ENCODE measurements at places on chromosomes 5 and 9.
A peak's percentile ranks its signal among the peaks of the same experiment; 100 is the strongest.

- DNase-seq, result no peak
Observed at GRCh38 chr5:168916852-168917251, 337.7 kb upstream of the PANK3 start.

- peak; percentile 50 for DNase-seq
Observed at GRCh38 chr5:132753135-132753987, 6.1 kb downstream of the CCNI2 start.

DNA sequence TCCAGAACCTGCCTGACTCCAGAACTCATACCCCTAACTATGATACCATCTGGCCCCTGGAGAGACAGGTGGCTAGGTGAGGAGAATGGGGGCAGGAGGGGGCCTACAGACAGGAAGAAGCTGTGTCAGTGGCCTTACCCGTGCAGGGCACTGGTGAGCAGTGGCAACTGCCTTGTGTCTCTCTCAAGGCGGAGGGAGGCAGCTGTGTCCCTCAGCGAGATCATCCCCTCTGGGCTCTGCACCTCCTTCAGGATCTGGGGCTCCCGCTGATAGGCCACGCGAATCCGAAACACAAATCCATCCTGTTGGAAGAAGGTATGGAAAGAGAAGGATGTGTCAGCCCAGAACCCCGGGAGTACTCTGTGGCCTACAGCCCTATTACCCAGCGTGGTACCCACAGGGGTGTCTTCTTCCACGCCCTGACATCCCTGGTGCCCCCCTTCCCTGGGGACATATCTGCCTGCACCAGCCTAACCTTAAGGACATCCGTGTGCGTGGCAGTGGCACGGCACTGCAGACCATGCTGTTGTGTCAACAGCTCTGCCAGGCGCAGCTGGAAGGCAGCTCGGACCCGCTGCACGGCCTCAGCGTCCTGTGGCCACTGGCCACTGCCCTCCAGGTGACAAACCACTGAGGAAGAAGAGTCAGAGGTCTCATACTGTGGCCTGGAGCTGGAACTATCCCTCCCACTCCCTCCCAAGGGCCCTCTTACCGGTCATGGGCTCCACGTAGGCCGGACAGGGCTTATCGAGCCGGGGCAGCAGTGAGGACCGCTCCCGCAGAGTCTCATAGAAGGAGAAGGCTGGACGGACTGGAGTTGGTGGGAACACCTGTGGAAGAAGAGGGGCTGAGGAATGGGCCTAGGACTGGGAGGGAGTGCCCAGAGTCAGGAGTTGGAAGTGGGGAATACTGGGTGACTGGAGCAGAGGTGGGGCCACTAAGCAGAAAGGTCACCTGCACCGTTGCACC, 7.8 kb downstream of the NOL6 start:
- no peak for DNase-seq

DNA sequence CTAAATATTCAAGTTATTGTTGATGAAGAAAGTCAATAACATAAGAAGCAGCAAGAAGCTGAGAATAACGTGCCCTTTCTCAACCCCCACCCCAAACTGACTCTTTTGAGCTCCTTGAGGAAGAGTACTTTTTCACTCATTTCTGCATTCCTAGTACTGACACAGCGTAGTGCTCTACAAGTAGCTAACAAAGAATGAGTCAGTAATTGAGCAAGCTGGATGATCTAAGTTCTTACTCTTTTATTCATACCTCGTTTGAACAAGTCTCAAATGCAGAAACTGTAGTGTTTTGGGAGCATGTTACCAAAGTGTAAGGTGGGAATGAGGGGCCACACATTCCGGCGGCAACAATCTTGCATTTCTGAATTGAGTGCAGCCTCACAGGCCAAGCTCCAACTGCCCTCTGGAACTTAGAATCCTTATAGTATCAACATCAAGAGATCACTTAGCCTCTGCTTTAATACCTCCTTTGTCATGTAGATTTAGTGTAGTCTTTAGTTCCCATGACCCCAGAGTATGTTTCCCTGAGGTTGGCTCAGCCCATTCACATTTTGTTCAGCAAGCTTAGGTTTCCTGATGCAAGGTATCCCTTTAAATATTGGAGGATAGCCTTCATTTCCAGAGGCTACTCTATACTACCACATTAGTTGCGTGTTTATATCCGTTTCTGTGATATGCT, 152.0 kb downstream of the PRR16 start:
- no peak for DNase-seq

DNA sequence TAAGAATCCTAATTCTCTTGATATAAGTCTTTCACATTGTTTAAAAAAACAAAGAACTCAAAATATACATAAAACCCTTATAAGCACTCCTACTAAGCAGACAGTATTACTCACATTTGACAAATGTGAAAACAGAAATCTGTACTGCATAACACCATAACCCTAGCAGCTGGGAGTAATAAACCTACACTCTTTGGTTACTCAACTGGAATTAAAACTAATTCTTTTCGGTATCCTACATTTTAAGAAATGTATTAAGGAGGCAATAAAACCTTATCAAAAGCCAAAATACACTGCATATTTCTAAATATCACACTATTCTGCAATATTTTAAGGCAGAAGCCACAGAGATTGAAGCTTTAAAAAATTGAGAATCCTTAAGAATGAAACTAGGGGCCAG, 6.8 kb downstream of the AUH start:
- no peak for DNase-seq

- peak; percentile 86 for DNase-seq
Observed at GRCh38 chr9:124216474-124217176, 41.1 kb upstream of the NEK6 start.

DNA sequence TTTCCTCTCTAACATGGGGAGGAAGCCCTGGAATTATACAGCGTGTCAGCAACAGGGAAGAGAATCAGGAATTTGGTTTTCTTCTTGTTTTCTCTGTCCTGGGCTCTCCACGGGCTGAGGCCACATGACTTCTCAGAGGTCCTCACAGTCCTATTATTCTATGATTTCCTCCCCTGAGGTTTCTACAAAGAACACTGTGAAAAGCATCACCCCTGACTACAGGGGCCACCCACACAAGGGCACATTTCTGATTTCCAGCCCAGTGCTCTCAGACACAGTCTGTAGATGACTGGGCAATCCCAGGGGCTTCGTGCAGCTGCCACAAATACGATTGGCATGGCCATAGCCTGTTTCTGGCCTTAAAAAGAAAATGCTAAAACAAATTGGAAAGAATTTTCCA, 284.9 kb downstream of the CEMIP2 start:
- no peak for DNase-seq

GRCh38 chr5:172603251-172603806, 37.7 kb upstream of the NEURL1B start:
- DNase-seq, result no peak

DNA sequence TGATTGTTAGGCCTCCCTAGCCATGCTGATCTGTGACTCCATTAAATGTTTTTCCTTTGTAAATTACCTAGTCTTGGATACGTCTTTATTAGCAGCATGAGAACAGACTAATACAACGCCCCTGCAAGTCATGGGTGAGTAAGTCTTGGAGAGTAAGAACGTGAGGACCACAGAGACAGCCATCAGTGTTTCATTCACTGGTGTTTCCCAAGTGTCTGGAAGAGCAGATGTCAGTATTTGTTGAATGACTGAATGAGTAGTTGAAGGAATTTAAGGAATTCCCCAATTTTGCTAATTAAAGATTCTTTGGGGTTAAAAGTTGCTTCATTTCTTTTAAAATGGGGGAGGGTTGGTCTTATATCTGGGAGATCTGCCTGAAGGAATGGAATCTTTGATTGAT, 178.8 kb downstream of the TRIO start:
- DNase-seq, result no peak

- no peak for DNase-seq
Observed at GRCh38 chr9:114058688-114059046, 19.4 kb downstream of the AMBP start.

DNA sequence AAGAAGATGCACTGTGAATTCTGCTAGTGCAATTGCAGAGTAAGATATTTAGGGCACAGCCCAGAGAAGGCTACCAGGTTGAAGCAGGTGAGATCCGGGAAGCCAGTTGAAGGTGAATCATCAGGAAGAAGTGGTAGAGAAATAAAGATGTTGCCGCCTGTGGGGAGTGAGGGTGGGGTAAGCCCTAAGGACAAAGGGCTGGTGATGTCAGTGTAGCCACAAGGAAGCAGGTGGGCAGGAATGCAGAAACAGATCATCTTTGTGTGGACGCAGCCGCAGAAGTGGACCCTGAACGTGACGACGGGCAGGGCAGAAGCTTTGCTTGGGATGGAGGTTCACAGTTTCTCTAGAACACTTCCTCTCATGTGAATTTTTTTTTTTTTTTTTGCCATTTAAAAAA, 164.2 kb downstream of the ACTL7B start:
- no peak for DNase-seq

- peak; percentile 84 for DNase-seq
Observed at GRCh38 chr9:130128251-130128650, 44.0 kb upstream of the NCS1 start.

GRCh38 chr9:99096409-99096808, 8.5 kb upstream of the TGFBR1 start:
- DNase-seq, result no peak

- DNase-seq, result no peak
Observed at GRCh38 chr9:107375651-107376369, 92.7 kb downstream of the RAD23B start.

- peak; percentile 42 for DNase-seq
Observed at GRCh38 chr5:155025895-155026294, 12.3 kb downstream of the KIF4B start.

DNA sequence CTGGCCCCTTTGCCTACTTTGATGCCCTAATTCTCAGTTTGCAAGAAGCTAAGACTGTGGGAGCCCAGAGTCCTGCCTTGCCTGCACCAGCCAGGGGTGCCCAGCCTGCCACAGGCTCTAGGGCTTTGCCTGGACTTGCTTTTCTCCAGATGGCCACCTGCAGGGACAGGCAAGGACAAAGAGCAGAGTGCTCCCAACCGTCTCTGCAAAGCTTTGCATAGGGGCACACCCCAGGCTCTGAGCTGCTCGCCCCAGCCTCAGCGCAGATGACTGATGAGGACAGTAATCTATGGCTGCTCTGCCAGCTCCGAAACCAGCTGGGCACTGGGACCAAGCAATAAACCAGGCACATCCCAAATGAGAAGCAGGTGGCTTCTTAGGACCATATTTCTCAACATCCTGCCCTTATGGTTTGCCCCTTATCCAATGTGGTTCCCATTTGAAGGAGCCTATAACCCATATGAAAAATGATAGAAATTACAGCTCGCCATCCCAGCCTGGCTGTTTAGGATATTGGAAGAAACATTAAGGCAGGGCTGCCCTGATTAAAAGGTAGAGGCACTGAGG, 25.4 kb upstream of the TCF7 start:
- DNase-seq, result no peak

DNA sequence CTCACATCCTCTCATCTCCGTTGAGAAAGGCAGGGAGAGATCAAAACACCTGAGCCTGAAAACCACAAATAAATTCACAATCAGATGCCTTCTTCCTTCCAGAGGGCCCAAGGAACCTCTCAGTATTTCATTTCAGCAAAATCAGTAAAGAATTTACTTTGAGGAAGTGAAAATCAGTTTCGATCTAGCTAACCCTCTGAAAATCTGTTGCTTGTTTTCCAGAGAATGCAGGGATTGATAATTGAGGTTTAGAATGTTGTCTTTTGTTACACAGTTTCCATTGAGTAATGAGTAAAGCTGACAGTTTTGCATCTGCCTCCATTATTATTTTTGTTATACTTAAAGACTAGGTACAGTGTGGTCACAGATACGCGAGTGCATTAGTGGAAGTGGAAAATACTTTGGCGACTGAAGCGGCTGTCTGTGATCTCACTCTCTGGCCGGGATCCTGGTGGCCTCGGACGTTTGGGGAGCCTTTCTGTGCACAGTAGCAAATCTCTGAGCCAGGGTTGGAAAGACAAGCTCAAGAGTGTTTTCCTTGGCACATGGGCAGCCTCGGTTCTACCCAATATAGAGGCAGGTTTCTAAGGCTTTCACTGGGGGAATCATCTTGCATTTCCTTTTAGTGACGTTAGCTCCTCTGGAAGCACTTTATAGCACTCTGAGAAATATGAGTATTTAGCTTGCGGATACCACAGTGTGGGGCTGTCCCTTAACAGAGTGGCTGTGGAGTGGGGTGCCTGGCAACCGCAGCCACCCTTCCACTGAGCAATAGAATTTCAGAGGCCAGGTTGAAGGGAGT, 32.2 kb upstream of the ANGPTL2 start:
- no peak for DNase-seq

DNA sequence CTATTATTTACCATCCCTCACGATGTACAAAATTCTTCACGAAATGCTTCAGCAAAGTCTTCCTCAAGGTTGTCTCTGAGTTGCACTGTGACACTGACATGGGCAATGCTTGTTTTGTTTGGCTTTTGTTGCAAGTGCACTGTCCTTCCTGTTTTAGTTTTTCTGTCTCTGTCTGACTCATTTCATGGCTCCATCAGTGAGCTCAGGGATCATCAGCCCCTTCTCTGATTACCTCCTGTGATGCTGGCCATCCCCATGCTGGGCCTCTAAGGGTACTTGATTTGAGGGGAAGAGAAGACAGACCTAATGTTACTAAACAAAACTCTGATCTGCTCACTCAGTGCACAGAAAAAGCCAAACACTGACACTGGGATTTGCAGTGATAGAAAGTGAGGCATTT, 37.6 kb upstream of the STX17 start:
- DNase-seq, result no peak

GRCh38 chr5:180130876-180131740, 59.5 kb upstream of the RNF130 start:
- DNase-seq, result no peak

- no peak for DNase-seq
Observed at GRCh38 chr5:54135042-54135441, 175.3 kb downstream of the ARL15 start.

DNA sequence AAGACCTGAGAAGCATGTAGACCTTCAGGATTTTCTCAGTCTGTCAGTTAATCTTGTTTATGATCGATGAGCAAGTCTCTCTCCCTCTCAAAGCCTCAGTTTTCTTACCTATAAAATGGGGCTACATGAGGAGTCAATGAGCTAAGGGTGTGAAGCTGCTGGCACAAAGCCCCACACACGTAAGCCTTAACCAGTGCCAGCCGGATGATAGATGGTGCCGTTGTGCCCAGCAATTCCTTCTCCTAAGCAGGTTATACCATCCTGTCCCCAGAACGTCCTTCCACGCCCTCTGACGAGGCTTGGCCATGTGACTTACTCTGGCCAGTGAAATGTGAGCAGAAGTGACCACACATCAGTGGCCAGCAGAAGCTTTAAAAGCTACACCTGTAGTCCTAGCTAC, 179.0 kb downstream of the C9orf50 start:
- no peak for DNase-seq

DNA sequence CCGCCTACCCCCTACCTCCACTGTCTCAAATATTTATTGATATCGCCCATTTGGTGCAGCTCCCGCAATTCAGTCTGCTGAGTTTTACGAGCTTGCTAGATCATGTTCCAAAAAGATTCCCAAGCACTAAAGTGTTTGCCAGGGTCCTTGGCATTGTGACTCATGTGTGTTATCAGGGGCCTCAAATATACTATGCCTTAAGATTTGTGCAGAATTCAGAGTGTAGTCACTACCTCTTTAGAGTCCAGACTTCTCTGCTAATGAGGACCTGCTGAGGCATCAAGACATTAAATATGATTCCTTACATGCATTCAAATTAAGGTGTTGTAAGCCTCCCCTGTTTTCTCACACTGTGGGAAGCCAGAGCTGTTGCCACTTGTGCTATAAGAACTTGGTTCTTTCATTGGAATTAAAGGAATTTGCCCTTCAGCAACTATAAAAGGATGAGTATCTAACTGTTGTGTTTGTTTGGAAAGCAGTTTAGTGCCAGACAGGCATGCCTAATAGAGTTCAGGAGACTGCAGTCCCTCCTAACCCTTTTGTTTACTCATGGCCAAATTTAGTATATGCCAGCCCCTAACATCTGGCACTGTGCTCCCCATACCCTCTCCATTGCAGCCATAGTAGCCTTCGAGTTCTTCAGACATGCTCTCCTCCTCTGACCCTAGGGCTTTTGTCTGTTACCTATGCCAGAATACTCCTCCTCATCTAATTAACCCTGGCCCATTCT, 316.4 kb downstream of the NR3C1 start:
- no peak for DNase-seq

Data from hematopoietic multipotent progenitor cell treated with erythropoietin and hydrocortisone succinate and interleukin-3 and kit ligand, for 4 days (in vitro differentiated cells).